ENCODE measurements at places on chromosomes 5 and 9. TPM values are rescaled to one million over a fixed set of nuclear protein-coding genes. Genes with fewer than 3 reads are reported as not detected.

WNK2 gene
- 4.7 TPM for total RNA-seq

GNG10 gene
- 20.9 TPM for total RNA-seq

PCDHGC3 gene
- total RNA-seq, result 38.1 TPM

FOXD4L4 gene
- total RNA-seq, result under 0.01 TPM

POLK gene
- total RNA-seq, result 20.4 TPM

CAVIN4 gene
- total RNA-seq, result 172 TPM

GABRA6 gene
- not detected for total RNA-seq

FIBCD1 gene
- not detected for total RNA-seq

NRARP gene
- total RNA-seq, result 2.1 TPM

C5orf52 gene
- not detected for total RNA-seq

CDH10 gene
- 0.52 TPM for total RNA-seq

PCDHGA5 gene
- 2.1 TPM for total RNA-seq

ZFP2 gene
- 1.6 TPM for total RNA-seq

Measured in skeletal muscle tissue (tissue), 5 donors.